Esophagus mucosa (tissue), 1 donor: ENCODE measurements at places on chromosomes 1 and 21. TPM values are rescaled to one million over a fixed set of nuclear protein-coding genes. Genes with fewer than 3 reads are reported as not detected.

The F3 gene
- 18.4 TPM for total RNA-seq

The CYP4Z1 gene
- total RNA-seq, result 0.72 TPM

The RGS8 gene
- total RNA-seq, result not detected

GRCh38 chr1:159921251-159921650, 4.1 kb downstream of the TAGLN2 start:
- no peak for ATAC-seq

- ATAC-seq, result no peak
These were observed 6.7 kb upstream of the ANKRD65 start for GRCh38 chr1:1427820-1428148.

DNA sequence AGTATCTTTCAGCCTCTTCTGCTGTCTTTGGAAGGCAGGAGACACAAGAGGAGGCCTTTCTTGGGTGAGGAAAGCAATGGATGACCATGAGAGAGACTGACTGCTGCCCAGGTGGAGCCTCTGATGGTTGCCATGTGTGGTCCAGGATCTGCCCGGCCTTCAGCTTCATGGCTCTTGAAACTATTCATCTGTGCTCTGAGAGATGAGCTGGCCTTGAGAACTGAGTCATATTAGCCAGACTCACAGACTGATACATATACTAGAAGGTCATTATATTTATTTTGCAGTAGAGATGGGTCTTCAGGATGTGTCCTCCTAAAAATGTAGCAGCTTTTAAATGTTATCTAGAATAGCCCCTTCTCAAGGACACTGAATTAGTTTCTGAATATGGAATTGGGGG, 33.7 kb downstream of the PTGFRN start:
- ATAC-seq, result no peak
